ENCODE measurements at places on chromosomes 1 and 21.

DNA sequence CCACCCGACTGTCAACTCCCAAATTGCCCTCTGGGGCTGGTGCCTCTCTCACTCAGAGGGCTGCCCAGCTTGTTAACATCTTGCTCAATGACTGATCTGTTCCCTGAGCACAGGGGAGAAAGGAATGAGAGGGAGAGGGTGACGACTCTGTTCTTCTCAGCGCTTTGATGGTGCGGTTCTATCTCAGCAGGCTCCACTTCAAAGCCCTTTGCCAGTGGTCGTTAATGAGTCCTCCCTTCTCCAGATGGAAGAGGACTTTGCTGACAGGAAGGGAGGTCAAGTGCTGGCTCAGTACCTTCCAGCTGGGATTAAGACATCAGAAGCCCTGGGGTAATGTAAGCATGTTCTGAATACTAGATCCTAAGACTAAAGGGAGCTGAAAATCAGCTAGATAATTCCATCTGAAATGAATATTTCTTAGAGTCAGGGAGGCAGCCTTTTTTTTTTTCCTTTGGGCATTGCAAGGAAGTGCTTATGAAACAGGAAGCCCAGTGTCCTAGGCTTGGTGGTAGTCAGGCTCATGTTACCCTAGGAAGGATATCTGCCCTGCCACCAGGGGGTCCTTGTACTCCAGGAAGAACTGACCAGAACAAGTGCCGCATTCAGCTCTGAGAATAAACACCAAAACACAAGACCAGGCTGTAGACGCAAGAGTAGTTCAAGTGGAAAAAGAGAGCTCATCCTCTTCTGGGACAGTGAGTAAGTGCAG lies 4.7 kb downstream of the FMOD start:
- DNase-seq = no peak

GRCh38 chr1:85320371-85321131 lies 44.1 kb upstream of the BCL10 start:
- DNase-seq = no peak

- no peak for DNase-seq
Observed at GRCh38 chr1:180456191-180456590, 46.2 kb downstream of the ACBD6 start.

- DNase-seq = no peak
Observed at GRCh38 chr1:16061266-16061665, 12.2 kb downstream of the FAM131C start.

DNA sequence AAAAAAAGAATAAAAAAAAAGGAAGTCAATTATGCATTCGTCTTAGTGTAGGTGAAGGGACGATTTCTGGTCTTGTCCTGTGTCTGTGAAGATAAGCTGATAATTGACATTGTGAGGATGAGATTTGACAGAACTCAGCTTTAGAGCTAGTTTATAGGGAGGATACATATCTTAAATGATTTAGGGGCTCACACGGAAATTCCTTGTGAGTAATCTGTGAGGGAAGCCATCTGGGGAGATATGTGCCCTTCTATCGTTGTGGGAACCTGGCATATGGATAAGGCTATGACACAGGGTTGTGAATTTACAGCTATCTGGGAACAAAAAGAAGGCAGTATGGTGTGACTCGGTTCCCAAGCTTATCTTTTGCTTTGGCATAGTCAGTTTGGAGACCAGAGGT lies 71.1 kb downstream of the RABGAP1L start:
- DNase-seq = no peak

DNA sequence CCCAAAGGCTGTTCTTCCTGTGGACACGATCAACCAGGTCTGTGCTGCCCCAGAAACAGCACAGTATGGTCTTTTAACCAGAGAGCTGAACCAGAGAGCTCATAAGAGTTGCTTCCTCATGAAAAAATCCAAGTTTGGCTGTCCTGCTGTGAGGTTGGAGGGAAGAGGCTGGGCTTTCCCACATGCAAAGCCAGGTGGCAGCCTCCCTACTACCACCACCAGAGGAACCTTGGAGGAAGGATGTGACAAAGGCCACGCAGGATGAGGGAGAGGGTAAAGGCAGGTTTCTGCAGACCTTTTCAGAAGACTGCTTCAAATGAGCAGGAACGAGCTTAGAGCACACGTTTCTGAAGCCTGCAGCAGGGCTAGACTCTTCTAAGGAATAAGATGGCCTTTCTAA lies 27.1 kb downstream of the FAM78B start:
- DNase-seq = no peak

GRCh38 chr1:213423041-213423440 lies 372.0 kb downstream of the RPS6KC1 start:
- DNase-seq = no peak

DNA sequence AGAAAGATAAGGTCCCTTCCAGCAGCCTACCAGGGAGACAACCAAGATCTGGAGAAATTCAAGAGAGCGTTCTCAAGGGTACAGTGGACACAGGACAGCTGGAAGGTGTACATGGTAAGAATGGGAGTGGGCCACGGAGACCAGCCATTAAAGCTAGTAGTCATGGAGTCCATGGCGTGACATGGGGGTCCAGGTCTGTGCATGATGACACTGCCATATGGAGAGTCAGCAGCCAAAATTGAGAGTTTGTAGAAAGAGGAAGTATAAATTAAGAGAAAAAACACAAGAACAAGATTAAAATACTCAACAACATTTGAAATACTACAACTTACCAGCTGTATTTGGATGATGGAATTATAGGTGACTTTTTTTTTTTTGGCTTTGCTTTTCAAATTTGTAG lies 7.9 kb upstream of the LORICRIN start:
- DNase-seq = no peak

- DNase-seq = no peak
Observed at GRCh38 chr1:13965770-13966398, 265.9 kb downstream of the PRDM2 start.

DNA sequence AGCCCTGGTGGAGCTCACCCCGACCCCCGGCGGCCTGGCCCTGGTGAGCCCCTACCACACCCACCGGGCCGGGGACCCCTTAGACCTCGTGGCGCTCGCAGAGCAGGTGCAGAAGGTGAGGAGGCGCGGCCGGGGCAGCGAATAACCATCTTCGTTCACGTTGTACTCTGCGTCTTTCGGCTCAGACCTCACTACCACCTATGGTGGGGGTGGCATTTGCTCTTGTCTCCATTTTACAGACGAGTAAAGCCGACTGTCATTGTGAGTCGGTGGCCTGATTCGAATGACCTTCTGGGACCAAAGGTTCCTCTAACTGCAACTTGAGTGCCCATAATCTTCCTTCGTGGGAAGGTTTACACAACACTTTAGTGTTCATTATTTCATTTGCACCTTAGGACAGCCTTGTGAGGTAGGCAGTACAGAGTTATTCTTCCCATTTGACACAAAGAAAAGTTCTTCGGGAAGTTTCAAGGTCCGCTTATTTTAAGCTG lies 506 bp downstream of the C1orf50 start:
- no peak for DNase-seq

- DNase-seq = no peak
Observed at GRCh38 chr1:15038232-15039016, 115.1 kb upstream of the TMEM51 start.

DNA sequence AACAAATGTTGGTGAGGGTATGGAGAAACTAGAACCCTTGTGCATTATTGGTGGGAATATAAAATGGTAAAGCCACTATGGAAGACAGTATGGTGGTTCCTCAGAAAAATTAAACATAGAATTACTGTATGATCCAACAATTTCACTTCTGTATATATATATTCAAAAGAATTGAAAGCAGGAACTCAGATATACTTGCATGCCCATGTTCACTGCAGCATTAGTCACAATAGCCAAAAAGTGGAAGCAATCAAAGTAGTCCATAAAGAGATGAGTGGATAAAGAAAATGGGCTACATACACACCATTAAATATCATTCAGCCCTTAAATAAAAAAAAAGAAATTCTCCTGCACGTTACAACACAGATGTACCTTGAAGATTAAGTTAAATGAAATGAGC lies 34.1 kb downstream of the ABL2 start:
- no peak for DNase-seq

DNA sequence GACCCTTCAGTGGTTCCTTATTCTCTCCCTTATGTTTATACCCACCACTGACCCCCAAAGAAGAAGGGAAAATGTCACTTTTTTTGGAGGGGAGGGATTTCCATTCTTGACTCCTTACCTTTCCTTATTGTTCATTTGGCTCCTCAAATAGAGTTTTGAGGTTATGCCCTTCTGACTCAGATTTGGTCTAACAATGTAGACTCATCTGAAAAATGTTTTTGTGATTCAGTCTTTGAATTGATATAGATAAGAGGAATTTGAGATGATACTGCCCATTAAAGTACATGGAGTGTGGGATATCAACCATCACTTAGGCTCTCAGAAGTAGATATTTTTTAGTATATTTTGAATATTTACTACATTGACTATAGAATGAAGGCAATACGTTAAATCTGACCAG lies 16.1 kb downstream of the USP1 start:
- DNase-seq = no peak

DNA sequence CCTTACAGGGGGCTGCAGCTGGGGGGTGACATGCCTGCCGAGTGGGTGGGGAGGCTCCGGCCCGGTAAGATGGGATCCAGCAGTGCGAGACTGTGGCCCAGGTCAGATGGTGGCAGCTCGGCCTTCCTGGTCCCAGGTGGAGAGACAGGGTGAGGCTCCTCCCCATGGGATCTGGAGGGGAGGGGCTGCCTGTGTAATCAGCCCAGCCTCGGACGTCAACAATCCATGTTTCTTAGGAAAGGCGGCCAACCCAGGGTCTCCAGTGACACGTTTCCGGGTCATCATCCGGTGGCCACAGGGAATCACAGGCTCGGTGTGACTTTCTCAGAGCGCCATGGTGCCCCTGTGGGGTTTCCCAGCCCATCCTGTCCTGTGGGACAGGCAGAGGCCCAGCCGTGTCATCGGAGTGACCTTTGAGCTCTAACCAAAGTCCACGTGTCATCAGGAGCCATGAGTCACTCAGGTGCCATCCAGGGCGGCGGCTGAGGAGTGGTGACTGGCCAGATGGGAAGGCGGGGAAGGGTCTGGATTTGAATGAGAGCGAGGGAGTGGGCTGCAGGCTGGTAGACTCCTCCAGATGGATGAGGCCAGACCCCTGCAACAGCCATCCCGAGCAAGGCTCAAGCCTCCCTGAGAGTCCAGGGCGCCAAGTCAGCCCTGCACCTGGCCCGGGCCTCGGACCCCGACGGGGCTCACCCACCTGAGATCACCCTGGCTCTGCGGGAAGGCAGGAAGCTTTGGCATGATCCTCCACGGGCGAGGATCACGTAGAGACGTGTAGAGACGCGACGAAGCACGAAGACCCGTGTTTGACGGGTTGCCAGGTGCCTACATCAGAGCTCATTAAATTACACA lies 6.6 kb upstream of the HES4 start:
- no peak for DNase-seq

DNA sequence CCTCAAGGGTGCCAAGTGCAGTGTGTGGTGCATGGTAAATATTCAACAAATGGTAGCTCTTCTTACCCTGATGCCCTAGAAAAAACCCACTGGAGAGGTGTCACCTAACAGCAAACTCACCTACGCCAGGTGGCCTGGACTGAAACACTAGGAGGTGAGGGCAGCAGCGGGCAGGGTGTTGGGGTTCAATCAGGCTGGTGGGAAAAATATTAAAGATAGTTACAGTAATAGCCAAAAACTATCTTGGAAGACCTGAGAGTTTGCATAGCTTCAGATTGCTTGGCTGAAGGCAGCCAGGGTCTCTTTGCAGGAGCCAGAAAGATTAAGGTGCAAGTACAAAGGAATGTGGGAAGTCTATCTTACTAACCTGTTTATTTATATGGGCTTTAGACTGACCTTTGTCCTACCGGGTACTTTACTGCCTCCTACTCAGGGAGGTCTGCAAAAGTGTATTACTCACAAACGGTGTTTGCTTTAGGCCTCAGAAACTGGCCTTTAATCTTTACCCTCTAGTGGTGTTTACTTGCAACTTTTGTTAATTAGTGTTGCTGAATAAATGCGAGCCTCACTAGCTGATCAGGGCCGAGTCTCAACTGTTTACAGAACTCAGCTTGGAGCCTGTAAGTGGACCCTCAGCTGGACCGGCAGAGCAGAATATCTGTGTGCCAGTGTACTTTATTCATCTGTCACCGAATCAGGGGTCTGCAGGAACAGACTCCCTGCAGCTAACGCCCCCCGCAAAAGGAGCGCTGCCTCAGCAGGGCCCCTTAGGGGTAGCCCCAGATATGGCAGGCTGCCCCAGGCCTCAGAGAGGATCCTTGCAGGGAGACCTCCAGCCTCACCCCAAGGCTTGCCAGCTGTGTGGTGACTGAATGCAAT lies 63.9 kb downstream of the SYF2 start:
- no peak for DNase-seq

DNA sequence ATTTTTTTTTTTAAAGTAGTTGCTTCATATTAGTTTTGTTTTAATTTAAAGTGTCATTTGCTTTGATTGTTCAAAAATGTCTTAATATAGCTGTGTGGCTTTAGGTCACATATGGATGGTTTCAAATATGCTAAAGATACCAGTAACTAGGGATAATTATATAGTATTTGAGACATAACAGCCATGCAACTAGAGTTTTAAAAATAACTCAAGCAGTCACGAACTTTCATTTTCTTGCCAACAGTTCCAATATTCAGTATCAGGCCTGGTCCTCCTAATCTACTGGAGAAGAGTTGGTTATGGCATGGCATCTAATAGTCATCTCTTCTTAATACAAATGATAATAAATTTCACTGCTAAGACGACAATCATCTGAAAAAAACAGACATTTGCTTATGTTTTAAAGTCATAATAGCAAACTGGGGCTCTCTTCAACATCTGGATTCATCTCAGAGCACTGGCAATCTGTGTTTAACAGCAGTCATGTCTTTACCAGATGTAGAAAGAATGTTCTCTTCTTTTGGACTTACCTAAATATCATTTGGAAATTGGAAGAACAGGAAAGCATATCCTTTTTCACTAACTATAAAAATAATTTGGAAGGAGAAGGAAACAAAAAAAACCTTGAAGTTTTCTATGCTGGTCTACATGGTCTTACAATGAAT lies 24.1 kb upstream of the A3GALT2 start:
- DNase-seq = no peak

GRCh38 chr1:8349473-8349865 lies 31.6 kb downstream of the SLC45A1 start:
- no peak for DNase-seq

DNA sequence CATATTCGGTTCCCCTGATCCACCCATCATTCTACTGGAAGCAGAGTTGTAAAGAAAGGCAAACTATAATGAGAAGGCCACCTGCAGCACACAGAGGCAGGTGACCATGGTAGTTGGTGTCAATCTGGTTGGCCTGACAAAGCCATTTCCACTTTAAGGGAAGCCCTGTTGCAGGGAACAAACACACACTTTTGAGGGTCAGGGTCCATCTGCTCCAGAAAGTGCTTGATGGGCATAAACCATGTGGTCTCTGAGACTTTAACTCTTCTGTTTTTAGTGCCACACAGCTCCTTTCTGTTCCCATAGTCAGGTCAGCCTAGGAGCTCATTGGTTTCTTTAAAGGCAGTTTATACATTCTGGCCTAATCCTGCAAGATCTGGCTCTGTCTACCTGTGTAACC lies 17.5 kb upstream of the BOLA1 start:
- no peak for DNase-seq

DNA sequence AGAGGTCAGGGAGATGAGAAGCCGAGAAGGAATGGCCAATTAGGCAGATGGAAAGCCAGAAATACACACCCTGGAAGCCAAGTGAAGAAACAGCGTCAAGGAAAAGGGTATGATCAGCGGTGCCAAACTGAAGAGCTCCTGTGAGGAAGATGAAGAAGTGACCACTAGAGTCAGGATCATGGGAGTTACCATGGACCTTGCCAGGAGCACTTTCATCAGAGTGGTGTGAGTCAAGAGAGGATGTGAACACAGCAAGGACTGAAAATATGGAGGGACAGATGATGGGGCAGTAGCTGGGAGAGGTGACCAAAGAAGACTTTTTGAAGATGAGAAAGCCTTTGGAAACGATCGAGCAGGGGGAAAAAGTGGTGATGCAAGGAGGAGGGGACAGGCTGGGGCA lies 50.4 kb downstream of the CD34 start:
- no peak for DNase-seq
